ENCODE measurements at places on chromosomes 3 and 15.

GRCh38 chr3:123799544-123800361 is 84.4 kb downstream of the MYLK start:
- no peak for DNase-seq

DNA sequence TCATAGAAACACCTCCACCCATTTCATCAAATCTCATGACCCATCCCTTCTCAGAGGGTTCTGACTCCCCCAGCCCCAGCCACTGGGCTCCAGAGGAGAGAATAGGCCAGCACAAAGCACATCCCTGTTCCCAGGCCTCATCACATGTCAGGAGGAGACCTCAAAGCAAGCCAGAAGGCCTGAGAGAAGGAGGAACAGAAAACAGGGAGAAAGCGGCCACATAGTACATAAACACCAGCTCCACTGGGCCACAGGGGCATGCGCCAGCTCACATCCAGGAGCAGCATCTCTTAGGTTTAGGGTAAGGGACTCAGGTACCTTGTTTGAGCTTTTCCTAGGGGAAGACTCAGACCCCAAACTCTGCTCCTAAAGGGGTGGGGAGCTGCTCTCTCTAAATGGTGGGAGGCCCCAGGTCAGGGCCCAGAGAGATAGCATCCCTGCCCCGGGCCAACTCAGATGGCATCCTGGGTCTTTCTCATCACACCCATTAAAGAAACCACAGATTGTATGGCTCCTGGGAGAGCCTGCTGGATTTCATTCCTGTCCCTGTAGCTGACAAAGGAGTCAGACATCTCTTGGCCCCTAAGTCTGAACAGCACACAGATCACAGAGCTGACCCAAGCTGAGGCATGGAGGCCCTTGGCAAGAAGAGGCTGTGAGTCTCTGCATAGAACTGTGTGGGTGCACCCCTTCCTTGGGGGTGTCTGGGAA is 2.5 kb downstream of the SHF start:
- DNase-seq = no peak

DNA sequence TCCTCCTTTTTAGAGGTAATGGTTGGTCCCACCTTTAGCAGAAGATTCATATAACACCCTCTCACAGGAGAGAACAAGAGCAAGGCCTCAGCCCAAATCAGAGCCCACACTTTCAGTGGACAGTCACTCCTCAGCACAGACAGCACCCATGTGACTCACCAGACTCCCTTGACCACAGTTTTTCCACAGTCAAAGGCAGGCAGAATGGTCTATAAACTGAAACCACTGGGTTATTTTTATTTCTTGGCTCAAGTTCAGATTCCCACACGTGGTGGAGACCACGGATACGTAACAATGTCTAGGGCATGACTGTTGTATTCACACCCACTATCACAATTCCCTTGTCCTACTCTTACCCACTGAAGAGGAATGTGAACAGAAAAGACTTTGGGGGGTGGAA is 237.8 kb upstream of the UBE2E1 start:
- no peak for DNase-seq

GRCh38 chr3:181969925-181970324 is 258.2 kb downstream of the SOX2 start:
- no peak for DNase-seq

DNA sequence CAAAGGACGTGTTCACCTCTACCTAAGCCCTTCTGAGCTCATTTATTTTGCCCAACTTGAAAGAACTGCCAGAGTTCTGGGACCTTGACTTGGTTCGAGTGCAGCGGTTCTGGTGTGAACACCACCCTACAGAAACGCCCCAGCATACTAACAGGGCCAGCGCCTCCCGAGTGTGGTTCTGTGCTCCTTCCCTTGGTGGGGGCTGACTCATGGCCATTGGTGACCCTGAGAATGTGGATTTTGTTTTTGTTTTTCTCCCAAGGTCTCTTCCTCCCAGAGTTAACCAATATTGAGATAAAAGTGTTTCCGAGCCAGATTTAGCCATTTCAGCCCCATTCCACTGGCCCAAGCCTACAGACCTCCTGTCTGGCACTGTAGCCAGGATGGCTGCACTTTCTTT is 27.9 kb downstream of the SEMA7A start:
- DNase-seq = no peak

- DNase-seq = no peak
Measured at GRCh38 chr15:44381236-44381635, 46.2 kb upstream of the CTDSPL2 start.

- DNase-seq = no peak
Measured at GRCh38 chr3:190099099-190099498, 21.6 kb downstream of the P3H2 start.

DNA sequence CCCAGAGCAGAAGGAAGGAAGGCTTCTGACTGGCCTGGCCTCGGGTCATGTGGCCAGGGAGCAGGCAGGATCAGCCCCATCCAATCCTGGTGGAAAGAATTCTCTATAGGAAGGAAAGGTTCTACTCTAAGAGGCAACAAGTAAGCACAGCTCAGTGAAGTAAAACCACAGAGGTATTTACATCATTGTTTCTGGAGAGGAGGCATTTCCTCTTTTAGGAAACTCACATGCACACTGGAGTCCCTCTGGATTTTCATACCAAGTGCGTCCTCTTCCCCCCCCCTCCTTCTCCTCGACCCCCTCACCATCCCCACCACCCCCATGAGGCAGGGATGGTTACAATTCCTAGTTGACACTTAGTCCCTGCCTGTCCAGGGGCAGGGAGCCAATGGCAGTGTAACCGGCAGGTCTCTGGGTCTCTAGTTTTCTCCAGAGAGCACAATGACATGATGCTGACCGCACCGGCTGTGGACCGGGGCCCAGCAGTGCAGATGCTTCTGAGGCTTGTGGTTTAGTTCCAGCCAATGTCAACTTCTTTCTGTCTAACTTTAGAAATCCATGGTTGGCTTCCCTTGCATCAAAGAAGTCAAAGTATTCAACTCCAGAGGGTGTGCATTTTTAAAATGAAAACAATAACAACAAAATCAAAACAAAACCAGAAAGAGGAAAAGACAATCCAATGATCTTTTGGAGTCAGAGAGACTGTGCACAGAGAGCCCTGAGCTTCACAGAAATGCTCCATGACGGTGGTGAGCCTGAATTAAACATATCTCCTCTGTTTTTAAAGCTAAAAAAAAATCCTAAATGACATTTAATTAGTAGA is 230.3 kb upstream of the TLE3 start:
- peak; percentile 40 for DNase-seq

DNA sequence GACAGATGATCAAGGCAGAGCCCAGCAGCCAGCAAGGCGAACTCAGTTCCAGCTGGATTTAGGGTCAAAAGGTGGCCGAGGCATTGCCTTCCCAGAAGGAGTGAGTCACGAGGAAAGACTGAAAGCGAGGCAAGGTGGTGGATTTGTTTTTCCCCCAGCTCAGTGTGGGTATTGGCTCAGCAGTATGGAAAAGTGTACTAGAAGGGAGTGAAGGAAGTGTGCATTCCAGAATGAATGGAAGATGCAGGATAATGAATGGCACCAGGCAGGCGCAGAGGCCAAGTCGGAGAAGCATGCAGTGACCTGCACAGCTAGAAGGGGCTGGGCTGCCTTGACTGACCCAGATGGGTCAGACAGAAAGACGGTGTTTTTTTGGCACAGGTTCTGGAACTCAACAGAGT is 46.3 kb downstream of the FOXP1 start:
- no peak for DNase-seq

DNA sequence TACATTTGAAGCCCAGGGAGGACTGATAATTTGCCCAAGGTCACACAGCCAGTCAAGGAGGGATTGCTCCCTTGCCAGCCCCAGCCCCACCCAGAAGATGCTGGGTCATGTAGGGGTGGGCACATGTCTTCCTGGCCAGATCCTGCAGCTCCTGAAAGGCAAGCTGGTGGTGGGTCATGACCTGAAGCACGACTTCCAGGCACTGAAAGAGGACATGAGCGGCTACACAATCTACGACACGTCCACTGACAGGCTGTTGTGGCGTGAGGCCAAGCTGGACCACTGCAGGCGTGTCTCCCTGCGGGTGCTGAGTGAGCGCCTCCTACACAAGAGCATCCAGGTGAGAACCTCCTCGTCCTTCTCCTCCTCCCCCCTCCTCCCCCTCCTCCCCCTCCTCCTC is 13.2 kb downstream of the ISG20 start:
- no peak for DNase-seq

DNA sequence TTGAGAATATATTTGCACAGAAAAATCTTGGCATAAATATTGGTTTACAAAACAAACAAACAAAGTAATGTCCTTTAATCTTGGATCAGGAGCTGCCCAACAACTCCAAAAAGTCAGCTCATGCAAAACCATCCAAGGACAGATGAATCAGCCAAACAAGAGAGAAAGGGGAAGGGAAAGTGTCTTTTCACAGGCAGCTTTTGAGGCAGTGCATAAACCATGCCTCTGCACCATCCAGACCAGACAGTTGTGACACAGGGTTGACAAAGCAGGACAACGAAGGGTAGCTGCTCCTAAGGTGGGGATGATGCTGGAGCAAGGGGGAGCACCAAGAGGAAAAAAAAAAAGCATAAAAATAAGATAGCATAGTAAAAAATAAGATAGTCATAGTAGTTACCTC is 8.7 kb downstream of the CD86 start:
- DNase-seq = peak; percentile 33

GRCh38 chr3:46931631-46932331 is 44.8 kb downstream of the CCDC12 start:
- DNase-seq = no peak

- DNase-seq = no peak
Measured at GRCh38 chr3:189349772-189350171, 178.0 kb downstream of the TPRG1 start.

DNA sequence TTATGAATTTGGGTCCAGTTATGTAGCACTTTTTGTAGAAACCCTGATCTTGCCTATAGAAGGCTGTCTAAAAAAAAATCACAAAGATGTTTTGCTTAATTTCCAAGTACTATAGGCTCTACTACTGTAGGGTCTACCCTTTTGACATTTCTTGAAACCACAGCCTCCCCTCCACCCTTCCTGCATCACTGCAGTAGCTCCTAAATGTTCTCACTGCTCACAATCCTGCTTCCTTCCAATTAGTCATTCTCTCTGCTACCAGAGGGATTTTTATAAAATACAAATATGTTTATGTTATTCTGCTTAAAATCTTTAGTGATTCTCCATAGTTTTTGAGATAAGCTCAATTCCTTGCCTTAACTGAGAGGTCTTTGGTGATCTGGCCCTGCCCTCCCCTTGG is 114.0 kb downstream of the CYP19A1 start:
- no peak for DNase-seq

GRCh38 chr15:66882251-66883020 is 180.4 kb downstream of the SMAD6 start:
- no peak for DNase-seq
